ENCODE measurements at places on chromosomes 16 and 17.

- no peak for DNase-seq
Observed at GRCh38 chr16:86571530-86571915, 4.9 kb downstream of the FOXC2 start.

- no peak for DNase-seq
Observed at GRCh38 chr17:80360396-80360795, 54.6 kb upstream of the ENDOV start.

- no peak for DNase-seq
Observed at GRCh38 chr16:56203052-56203451, 11.8 kb downstream of the GNAO1 start.

GRCh38 chr16:24088767-24089166, 167.4 kb upstream of the CACNG3 start:
- no peak for DNase-seq

DNA sequence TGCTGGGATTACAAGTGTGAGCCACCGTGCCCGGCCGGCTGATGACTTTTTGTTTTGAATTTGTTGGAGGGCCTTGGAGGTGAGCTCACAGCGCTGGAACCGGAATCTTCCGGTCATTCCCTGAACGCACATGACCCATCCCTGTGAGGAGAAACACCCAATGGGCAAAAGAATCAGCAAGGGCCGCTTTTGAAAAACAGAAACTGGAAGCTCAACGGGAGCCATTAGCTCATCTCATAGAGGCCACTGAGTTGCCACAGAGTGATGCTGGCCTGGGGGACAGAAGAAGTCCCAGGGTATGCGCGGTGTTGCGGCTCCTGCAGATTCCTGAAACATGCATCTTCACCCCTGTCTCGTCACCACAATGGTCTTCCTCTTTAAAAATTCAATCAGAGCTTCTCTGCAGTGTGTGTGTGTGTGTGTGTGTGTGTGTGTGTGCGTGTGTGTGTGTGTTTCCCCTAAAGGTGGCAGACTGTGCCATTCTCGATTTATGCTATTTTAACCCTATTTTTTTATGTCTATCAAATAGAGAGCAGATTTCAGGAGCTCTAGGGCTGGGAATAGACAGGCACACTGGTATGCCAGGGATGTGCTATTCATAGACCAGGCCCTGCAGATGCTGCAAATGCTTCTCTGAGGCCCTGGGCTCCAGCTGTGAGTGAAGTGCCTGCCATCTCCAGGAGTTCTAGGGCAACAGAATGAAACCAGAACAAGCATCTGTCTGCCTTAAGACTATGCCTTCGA, 68.3 kb downstream of the MARCHF10 start:
- no peak for DNase-seq

GRCh38 chr17:28204751-28205150, 114.2 kb upstream of the TMEM97 start:
- no peak for DNase-seq

GRCh38 chr17:49247944-49248343, 17.4 kb upstream of the PHOSPHO1 start:
- DNase-seq: no peak

GRCh38 chr17:7903154-7904103, 12.7 kb downstream of the RNF227 start:
- DNase-seq: no peak

- DNase-seq: no peak
Observed at GRCh38 chr17:73731733-73732132, 87.5 kb upstream of the SDK2 start.

- peak; percentile 20 for DNase-seq
Observed at GRCh38 chr17:67865438-67865837, 40.1 kb downstream of the BPTF start.
